ENCODE measurements at places on chromosomes 2 and 18.

GRCh38 chr2:235701206-235701981 is 207.6 kb downstream of the AGAP1 start:
- DNase-seq, result no peak

DNA sequence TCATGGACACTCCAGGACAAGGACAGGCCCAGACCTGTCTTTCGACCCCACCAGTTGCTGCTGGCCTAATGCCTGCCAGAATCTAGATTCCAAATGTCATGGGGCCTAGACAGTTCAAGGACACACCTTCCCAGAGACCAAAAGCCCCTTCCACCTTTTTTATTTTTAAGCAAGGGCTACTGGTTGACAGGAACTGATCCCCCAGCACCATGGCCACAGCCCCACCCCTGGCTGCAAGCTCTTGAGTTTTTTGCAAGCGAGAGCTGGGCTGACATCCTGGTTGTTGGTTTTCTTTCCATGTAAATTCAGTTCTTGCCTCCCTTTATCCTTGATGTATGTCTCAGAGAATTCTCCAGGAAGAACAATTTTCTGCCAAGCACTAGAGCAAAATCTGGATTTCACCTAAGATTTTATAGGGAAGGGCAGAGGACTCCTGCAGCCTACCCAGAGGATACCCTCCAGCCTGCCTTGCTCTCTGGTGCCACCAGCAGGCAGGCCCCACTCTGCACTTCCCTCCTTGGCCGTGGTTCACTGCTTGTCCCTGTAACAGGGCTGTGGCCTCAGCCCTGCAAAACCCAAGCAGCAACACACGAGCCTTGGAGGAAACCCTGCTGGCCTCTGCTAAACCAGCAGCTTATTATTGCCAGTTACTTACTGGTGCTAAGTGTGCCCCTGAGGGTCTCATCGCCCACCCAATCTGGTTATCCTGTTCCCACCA is 97.7 kb downstream of the TWIST2 start:
- DNase-seq, result no peak

- DNase-seq, result no peak
Measured at GRCh38 chr2:45923701-45924100, 272.2 kb downstream of the PRKCE start.

DNA sequence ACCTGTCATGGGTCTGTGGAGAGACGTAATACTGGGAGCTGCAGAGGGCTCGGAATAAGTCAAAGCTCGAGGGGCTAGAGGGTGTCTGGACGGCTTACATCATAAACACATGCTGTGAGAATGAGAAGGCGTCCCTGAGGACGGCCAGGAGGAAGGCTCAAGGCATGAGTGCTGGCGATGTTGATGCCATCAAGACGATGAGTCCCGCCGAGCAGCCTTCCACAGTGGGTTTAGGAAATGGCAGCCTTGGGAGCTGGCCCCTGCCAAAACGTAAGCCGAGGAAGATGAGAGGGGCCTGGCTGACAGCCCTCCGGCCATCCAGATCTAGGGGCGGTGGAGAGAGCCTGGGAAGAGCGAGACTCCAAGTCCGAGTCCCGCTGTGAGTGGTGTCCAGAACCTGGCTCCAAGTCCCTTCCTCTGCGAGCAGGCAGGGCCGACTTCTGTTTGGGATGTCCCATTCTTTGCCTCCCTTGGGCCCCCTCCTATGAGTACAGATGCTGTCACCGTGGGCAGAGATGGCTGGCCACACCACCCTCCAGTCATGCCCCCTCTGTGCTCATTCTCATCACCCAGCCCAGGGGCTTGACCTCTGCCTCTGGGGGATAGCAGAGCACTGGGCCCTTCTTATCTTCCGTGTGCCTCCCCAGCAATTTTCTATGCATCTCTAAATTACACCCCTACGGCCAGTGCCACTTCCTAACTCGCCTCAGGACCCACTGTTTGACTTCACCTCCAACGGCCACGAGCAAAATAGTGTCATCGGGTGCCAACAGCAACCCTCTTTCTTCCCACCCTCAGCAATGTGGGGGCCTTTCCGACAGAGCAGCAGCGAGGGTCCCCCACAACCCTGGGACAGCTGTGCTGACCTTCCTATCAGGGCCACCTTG is 175.7 kb downstream of the FAM210A start:
- no peak for DNase-seq

DNA sequence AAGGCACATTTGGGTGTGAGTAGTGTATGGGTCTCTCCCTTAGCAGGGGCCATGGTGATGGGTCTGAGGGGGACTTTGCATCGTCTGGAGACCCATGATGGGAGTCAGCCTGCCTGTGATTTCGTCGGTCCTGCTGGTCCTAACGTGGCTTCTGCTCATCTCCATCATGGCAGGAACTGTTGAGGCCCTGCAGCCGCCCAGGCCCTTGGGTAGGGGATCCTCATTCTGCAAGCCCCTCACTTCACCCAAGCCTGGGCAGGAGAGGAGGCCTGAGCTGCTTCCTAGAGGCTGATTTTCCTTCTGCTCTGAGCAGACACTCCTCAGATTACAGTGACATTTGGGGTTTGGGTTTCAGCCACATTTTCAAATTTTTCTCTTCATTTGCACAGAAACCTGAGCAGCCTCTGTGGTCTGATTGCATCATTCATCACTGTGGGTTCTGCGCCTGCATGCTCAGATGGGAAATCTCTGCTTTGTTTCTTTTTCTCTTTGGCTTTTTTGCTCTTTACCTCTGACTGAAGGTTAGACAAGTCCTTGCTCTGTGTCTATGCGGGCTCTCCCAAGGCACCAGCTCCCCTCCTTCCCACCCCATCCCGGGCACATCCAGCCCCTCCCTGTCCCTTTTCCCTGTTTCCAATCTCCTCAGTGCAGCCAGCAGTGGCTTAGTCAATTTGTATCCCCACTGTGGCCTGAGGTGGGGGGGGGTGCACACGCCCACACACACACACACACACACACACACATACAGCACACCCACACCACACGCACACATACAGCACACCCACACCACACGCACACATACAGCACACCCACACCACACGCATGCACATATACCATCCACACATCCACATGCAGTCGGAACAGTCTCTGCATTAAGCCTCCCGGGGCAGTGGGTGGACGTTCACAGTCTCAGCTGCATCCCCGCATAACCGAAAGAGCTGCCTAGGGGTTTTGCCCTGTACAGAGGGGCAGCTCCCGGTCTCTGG is 305.4 kb upstream of the HS6ST1 start:
- DNase-seq, result no peak

DNA sequence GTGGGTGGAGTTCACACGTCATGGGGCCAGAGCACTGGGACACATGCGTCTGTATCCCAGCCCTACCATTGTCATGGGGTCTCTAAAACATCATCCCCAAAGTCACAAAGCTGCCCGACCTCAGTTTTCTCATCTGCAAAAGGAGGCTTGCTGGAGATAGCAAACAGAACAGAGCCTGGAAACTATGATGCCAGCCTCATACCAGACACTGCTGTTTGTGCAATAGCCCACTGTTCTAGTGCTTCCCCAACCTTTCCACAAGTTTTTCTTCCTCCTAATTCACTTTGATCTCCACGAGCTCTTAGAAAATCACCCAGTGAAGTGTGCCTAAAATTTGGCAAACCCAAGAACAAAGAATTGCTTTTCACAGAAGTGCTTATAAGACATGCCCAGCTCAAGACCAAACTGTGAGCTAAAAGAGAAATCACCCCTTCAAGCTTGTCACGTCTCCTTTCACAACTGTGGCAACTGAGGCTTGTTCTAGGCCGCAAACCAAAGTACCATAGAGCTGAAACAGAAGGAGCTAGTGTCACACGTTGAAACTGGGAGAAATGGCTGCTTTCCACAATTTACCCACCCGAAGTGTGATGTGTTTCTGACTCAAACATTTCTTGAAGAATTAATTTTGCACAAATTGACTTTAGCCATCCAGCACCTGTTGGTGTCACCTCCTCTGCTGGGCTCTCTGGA is 162.7 kb upstream of the ID2 start:
- no peak for DNase-seq

DNA sequence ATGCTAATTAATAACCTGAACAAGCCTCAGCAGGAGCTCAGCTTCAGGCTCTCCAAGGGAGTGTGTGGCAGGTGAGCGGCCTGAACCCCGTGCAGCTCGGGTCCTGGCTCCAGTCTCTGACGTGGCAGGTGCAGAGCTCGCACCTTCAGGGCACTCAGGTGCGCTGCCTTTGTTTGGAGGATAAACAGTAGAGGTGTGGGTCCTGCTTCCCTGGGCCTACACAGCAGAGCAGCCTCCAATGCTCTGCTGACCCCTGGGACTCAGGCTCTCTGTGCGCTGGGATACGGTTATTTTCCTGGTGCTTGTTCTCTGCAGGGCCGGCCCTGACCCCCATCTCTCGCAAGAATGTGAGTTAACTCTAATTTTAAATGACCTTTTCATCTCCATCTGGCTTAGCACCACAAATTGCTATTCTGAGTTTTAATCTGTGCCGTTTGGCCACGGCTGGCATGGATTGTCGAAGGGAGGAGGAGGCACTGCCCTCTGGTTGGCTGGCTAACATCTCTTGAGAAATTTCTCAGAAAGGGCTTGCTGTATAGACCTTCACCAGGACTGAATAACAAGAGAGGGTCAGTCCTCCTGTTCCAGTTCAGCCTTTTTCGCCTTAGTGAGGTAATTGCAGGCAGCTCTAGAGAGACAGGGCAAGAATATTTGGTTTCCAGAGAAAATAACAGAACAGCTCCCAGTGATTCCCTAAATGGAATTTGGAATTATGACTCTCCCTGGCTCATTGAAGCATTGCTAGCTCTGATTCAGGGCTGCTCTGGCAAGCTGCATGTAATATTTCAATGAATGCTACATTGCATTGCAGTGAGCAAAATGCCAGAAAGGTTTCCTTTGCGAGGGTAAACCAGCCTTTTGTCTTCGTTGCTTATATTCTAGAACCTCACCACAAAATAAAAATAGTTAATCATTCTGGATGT is 161.8 kb downstream of the DCDC2C start:
- no peak for DNase-seq

- no peak for DNase-seq
Measured at GRCh38 chr2:226636586-226636985, 163.0 kb downstream of the IRS1 start.

GRCh38 chr2:16962505-16962904 is 296.9 kb upstream of the CYRIA start:
- DNase-seq, result no peak

DNA sequence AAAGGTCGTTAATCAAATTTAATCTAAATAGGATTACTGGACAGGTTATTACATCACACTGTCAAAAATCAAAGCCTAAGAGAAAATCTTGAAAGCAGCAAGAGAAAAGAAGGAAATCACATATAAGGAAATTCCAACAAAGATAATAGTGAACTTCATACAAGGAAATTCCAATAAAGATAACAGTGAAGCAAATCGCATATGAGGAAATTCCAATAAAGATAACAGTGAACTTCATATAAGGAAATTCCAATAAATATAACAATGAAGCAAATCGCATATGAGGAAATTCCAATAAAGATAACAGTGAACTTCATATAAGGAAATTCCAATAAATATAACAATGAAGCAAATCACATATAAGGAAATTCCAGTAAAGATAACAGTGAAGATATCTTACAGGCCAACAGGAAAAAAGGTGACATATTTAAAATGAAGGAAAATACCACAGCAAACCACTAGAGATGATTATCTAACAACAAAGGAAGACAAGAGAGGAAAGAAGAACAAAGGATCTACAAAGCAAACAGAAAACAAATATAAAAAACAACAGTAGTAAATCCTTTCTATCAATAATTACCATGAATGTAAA is 787.7 kb downstream of the CCDC85A start:
- DNase-seq, result no peak

DNA sequence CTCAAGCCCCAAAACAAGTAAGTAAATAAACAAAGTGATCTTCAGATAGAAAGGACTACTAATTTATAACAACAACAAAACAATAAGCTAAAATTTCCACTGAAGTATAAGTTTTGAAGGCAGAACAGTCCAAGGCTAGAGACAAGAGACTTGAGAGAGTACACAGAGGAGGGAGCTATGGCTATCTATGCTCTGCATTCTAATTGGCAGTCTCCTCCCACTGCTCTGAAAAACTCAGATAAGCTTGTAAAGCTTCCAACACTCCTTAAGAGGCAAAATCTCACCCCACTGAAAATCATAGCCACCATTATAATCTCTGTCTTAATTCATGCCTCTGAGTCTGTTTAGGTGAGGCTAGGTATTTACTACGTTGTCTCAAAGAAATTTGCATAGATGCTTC is 714.6 kb upstream of the LRATD1 start:
- DNase-seq, result no peak

DNA sequence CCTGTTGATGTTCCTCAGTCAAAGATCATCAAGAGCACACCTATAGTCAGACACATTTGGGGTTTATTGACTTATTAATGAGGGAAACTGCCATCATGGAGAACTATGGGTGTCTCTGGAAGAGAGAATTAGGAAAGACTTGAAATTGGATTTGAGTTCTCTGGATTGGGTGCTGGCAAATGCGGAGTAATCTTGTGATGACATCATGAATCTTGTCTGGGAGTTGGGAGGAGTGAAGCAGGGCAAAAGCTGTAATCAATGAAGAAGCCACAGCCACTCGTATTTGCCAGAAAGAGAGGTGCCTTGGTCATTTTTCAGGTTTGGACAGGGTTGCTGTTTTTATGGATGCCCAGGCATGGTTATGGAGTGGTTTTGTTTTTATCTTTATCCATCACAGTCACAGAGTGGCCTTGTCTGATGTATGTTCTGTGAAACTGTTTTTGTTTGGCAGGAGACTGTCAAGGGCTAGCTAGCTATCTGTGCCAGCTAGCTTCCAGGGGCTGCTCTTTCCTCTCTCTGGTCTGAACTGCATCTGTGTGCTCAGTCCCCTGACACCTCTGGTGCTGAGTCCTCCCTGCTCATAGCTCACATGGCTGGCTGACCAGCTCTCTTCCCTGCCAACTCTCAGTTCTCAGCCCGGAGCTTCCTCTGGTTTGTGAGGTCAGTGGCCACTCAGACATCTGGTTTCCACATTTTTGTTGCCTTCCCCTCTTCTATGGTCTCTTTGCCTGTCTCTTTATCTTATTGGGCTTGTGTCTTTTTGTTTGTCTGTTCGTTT is 193.4 kb upstream of the RMP24 start:
- no peak for DNase-seq

DNA sequence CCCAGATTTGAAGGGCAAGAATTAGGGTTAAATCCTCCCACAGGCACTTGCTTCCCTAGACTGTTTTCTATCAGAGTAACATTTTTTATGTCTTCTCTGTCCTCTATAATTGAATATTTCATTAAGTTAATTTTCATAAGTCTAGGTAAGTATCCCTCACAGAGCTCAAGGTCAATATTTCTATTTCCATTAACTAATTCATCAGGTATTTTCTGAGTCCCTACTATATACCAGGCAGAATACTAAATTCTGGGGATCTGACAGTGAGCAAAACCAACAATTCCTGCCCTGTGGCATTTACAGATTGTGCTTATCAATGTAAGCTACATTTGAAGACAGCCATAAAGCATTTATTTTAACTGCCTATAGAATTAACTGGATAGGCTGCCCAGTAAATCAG is 86.4 kb upstream of the RBBP8 start:
- no peak for DNase-seq

GRCh38 chr2:182545420-182546167 is 118.8 kb upstream of the PDE1A start:
- no peak for DNase-seq

- DNase-seq, result no peak
Measured at GRCh38 chr2:235960716-235961640, 207.2 kb downstream of the GBX2 start.

Data from stimulated activated CD8-positive, alpha-beta memory T cell treated with anti-CD3 and anti-CD28 coated beads, Interleukin-7, amount 100 ng/mL, for 1 hour (primary cell).